ENCODE measurements at places on chromosomes 4 and X. TPM values are rescaled to one million over a fixed set of nuclear protein-coding genes. Genes with fewer than 3 reads are reported as not detected.

DNA sequence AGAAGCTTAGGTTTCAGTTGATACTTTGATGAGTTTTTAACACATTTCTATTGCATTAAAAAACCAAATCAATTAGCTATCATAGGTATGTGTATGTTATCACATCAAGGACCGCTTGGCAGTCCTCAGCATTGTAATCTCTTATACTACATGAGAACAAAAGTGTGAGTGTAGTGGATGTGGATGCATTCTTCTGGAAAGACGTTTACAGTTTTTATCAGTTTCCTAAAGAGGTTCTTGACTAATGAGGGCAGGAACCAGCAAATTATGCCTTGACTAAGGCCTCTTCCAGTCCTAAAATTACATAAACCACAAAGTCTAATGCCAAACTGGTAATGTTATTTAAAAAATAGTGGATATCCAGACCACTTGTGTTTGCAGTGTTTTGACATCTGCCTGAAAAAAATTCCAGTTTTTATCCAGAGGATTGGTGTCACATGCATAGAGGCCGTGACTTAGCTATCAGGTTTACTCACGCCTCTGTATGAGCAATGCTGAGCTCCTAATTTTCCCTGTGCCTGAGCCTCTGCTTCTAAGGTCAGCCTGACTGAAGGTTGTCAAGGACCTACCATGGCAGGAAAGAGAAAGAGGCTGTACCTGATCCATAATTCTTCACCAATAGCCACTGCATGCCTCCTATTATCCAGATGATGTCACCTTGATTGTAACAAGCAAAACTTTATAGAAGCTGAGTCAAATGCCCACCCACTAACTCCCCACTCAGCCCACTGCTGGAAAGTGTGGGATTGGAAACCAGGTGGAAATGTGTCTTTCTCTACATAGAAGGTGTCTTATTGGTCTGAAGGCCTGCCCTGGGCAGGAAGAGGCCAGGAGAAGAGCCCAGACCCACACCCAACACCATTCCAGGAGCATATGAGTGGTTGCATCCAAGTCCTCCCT lies 68.7 kb downstream of the ENPP6 start:
- no peak for DNase-seq

GRCh38 chr4:56424697-56425514 lies 10.5 kb downstream of the PPAT start:
- DNase-seq = no peak

GRCh38 chr4:72938516-72938915 lies 131.0 kb downstream of the COX18 start:
- no peak for DNase-seq

DNA sequence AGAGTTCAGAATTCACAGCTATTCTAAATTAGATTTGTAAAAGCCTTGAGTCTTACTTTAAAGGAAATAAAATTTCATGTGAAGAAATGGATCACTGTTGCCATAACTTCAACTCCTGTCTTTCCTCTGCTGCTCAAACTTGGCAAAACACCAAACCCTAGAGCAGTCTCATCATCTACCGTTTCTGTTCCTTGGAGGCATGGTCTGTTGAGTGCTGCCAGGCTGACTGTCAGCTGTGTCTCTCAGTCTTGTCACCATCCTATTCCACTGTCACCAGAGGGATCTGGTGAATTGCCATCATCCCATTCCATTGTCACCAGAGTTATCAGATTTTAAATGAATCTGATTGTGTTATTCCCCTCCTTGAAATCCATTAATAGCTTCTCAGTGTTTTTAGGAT lies 55.6 kb downstream of the STIM2 start:
- no peak for DNase-seq

- no peak for DNase-seq
Measured at GRCh38 chrX:103170216-103170615, 44.7 kb upstream of the BEX4 start.

DNA sequence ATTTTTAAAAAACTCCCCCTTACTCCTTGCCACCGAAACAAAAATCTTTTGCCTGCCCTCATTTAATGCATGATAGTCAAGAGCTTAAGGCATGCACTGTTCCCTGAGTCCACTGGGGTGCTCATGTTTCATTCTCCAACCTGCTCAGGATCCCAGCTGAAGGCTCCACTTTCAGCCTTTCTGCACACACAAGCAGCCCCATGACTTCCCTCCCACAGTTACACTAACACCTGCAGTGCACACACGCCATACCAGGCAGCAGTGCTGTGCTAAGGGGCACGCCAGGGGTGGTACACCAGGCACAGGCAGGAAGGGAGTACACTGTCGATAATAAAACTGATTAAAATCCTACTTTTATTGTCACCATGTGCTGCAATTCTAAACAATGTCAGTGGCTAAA lies 385.2 kb downstream of the BMPR1B start:
- DNase-seq = no peak

GRCh38 chrX:71545364-71545763 lies 12.5 kb downstream of the OGT start:
- DNase-seq = no peak

DNA sequence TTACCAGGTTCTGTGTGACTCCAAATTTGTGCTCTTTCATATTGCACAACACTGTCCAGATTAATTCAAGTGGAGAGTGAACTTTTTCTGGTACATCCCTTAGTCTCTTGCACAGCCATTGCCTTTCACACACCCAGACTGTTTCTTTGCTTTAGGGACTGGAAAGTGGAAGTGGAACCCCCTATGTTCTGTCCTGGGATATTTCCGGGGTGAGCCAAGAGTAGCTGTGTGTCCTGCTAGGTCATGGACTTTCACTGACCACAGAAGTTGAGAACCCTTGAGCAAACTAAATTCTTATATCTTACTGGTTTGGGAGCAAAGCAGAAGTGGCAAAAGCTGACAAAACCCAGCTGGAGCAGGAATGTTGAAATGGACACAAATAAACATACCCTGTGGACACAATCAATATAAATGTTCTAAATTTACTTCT lies 10.3 kb upstream of the VSIG4 start:
- DNase-seq = no peak

GRCh38 chr4:95549246-95550114 lies 707 bp upstream of the UNC5C start:
- DNase-seq = no peak

GRCh38 chr4:101018836-101019235 lies 328.5 kb downstream of the PPP3CA start:
- no peak for DNase-seq

Gene TCEAL5
- not detected for total RNA-seq

Gene NAA11
- total RNA-seq = not detected

Gene VCX3A
- not detected for total RNA-seq

Gene UGT8
- total RNA-seq = 5.1 TPM

Gene HGFAC
- not detected for total RNA-seq

Gene CNKSR2
- total RNA-seq = 14.9 TPM

Gene DOK7
- 0.14 TPM for total RNA-seq

Gene GBA3
- total RNA-seq = not detected

Data from NCI-H460 (cell line).